Cardiac septum (tissue), 1 donor: ENCODE measurements at places on chromosomes 5 and 9. TPM values are rescaled to one million over a fixed set of nuclear protein-coding genes. Genes with fewer than 3 reads are reported as not detected.

DNA sequence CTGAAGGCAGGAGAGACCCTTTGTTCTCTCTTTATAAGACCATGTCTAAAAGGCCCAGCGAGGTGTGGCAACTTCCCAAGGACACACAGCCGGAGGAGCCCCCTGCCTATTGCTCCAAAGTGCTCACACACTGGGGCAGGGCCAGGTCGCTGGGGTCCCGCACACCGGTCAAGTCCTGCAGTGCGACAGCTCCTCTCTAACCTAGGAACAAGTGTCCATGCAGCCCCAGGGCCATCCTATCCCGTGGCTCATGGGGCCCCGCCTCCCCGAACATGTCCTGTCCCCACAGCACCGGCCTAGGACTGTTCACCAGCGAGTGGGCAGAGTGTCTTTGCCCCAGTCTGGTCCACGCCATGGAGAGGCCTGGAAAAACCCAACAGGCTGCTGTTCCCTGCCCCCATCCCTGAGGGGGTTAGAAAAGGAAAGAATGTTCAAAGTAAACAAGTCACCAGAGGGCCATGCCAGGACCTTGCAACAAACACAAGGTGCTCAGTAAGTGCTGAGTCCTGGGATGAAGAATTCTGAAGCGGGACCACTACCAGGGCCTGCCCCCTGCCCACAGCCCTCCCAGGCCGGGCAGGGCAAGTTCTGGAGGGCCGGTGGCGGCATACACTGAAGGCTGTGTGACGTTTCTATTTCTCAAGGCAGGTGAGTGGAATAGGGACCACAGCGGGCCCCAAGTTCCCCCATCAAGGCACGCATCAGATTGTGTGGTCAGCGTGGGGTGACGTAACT lies 938 bp downstream of the NINJ1 start:
- DNase-seq: no peak

TCF7 gene
- total RNA-seq: 2.2 TPM

- DNase-seq: no peak
Measured at GRCh38 chr5:73694089-73694488, 68.1 kb downstream of the ARHGEF28 start.

- DNase-seq: no peak
Measured at GRCh38 chr5:13252699-13253098, 691.8 kb downstream of the DNAH5 start.

SLC6A7 gene
- total RNA-seq: not detected

GRCh38 chr5:72441094-72441723 lies 66.0 kb downstream of the ZNF366 start:
- DNase-seq: no peak

- DNase-seq: no peak
Measured at GRCh38 chr9:70761139-70761670, 346.7 kb upstream of the KLF9 start.

DNA sequence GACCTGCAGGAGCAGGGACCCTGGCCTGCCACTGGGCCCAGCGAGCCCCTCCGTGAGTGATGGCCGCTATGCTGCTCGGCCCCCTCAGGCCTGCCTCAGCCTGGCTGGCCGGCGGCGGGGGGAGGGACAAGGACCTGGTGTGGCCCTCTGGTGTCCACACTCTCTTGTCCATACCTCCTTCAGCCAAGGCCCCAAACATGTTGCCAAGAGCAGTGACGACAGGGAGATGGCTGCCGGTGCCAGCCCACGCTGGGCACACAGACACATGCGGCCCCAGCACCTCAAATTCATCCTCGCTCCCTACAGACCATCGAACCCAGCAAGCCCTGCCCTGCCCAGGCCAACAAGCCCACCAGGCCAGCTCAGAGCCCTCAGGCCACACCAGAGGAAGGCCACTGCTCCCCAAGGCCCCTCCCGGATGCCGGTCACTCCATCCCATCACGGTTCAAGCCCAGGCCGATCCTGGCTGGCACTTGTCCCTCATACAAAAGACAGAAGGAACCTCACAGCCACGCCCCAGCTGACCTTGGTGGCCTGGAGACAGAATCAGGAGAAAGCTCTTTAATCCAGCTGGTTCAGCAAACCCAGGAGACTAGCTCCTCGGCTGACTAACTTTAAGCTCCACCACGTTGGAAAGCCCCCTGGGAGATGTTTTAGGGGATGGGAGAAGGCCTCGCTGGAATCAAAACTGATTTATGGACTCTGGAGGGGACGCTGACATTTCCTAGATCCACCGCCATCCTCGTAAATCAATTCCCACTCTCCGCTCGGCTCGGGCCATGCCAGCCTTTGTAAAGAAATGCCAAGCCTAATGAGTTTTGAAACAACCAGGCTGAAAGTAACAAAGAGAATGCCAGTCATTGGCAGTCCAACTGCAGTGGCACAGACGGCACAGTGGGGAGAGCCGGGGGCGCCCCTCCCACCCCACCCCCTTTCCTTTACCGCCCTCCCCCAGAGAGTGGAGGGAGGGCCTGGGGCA lies 84.9 kb downstream of the VAV2 start:
- no peak for DNase-seq
